ENCODE measurements at places on chromosomes 12 and 14. TPM values are rescaled to one million over a fixed set of nuclear protein-coding genes. Genes with fewer than 3 reads are reported as not detected.

DNA sequence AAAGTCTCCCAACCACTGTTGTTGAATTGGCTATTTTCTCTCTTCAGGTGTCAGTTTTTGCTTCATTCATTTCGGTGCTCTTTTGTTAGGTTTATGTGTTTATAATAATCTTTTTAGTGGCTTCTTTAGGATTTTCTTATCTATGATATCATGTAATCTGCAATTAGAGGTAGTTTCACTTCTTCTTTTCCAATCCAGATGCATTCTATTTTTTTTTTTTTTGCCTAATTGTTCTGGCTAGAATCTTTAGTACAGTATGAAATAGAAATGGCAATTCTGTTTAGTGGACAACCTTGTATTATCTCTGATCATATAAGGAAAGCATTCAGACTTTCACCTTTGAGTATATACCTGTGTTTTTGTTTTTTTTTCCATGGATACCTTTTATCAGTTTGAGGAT, 17.4 kb downstream of the CNOT2 start:
- H3K27ac ChIP-seq: peak overlapping the region; percentile 5
- H3K4me1 ChIP-seq: peaks cover 10% of the 10 kb centered on the region
- no peak for DNase-seq
- no peak overlapping the region for H3K4me3 ChIP-seq
- H3K27me3 ChIP-seq: no peaks in the 10 kb centered on the region

- no peaks in the 10 kb centered on the region for H3K36me3 ChIP-seq
- no peak overlapping the region for H3K27ac ChIP-seq
- H3K4me3 ChIP-seq: no peak overlapping the region
- peaks cover 2% of the 10 kb centered on the region for H3K4me1 ChIP-seq
- H3K27me3 ChIP-seq: peaks cover 3% of the 10 kb centered on the region
These were observed 244.4 kb upstream of the FOXN3 start for GRCh38 chr14:89661392-89661791.

DIO2 gene
- 0.75 TPM for total RNA-seq

GRCh38 chr14:70032016-70032415, 152.8 kb downstream of the SMOC1 start:
- H3K27ac ChIP-seq: no peak overlapping the region
- H3K4me1 ChIP-seq: peaks cover 16% of the 10 kb centered on the region
- no peaks in the 10 kb centered on the region for H3K36me3 ChIP-seq
- H3K4me3 ChIP-seq: no peak overlapping the region
- DNase-seq: no peak

FOXA1 gene
- 196 TPM for total RNA-seq

OASL gene
- total RNA-seq: not detected

DNA sequence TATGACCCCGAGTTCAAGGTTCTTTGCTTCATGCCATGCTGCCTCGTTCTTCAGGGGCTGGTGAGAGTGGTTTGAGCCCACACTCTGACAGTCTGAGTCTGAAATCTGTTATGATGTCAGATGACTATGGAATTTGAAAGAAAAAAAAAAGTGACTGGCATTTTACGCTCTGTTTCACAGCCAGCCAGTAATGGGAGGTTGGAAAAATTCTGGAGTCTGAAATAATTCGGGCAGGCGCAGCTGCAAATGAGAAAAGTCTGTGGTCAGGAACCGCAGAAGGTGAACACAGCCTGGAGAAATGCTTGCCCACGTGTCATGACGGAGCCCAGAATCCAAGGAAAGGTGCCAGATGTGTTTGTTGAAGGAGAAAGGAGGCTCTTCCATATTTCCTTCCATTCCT, 269.8 kb upstream of the PWP1 start:
- no peak for DNase-seq
- H3K36me3 ChIP-seq: no peaks in the 10 kb centered on the region
- no peak overlapping the region for H3K27ac ChIP-seq
- peaks cover 9% of the 10 kb centered on the region for H3K27me3 ChIP-seq
- no peak overlapping the region for H3K4me3 ChIP-seq
- H3K4me1 ChIP-seq: peaks cover 3% of the 10 kb centered on the region

DNA sequence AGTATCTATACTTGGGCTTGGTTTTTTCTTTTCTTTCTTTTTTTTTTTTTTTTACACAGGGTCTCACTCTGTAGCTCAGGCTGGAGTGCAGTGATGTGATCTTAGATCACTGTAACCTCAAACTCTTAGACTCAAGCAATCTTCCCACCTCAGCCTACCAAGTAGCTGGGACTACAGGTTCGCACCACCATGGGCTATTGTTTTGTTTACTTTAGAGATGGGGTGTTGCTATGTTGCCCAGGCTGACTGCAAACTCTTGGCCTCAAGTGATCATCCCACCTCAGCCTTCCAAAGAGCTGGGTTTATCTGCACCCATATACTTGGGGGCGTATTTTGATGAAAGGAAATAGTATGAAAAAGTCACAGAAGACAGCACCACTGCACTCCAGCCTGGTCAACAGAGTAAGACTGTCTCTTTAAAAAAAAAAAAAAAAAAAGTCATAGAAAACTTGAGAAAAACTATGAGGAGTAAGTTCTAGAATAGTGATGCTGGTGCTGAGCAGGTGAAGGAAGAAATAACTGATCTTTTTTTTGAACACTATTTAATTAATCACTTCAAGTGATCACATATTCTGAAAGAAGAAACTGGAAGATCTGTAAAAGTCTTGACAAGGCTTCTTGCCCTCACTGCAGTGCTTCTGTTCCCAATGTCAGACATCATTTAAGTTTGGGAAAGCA, 53.8 kb upstream of the NPFF start:
- H3K4me1 ChIP-seq: no peaks in the 10 kb centered on the region
- H3K27ac ChIP-seq: no peak overlapping the region
- no peaks in the 10 kb centered on the region for H3K27me3 ChIP-seq

BICDL1 gene
- total RNA-seq: 11.7 TPM

BCL11B gene
- 2.3 TPM for total RNA-seq

DNA sequence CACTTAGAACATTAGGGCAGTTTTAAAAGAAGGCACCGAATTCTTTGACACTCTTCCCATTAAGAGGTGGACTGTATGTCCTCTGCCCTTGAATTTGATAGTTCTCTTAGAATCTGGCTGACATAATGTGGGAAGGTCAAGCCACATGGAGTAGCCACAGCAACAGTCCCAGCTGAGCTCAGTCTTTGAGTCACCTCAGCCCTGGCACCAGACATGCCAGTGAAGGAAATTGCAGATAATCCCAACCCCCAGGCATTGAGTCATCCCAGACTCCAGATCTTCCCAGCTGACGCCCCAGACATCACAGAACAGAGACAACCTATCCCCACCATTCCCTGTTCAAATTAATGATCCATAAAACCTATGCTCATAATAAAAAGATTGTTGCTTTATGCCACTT, 83.4 kb downstream of the GTF2A1 start:
- H3K27me3 ChIP-seq: no peaks in the 10 kb centered on the region
- H3K4me1 ChIP-seq: no peaks in the 10 kb centered on the region
- no peak overlapping the region for H3K4me3 ChIP-seq
- no peaks in the 10 kb centered on the region for H3K36me3 ChIP-seq
- no peak overlapping the region for H3K27ac ChIP-seq

- peaks cover 6% of the 10 kb centered on the region for H3K27me3 ChIP-seq
- H3K4me1 ChIP-seq: no peaks in the 10 kb centered on the region
- no peak within 1 kb of the TSS for H3K4me3 ChIP-seq
- H3K27ac ChIP-seq: no peak within 1 kb of the TSS
- H3K36me3 ChIP-seq: no peaks in the 10 kb centered on the region
These were observed at the start of gene ARHGDIB for GRCh38 chr12:14961466-14962152. Gene ARHGDIB, minus strand, starts transcription at chr12:14961601. Its CDS starts 10,889 bp downstream, at chr12:14950712.

- H3K27ac ChIP-seq: no peak overlapping the region
- H3K4me3 ChIP-seq: no peak overlapping the region
- peaks cover 8% of the 10 kb centered on the region for H3K4me1 ChIP-seq
- no peak for DNase-seq
These were observed 7.6 kb downstream of the EGLN3 start for GRCh38 chr14:33943096-33943883.

Data from progenitor cell of endocrine pancreas (in vitro differentiated cells).